Naive thymus-derived CD8-positive, alpha-beta T cell (primary cell): ENCODE measurements at places on chromosomes 4 and X. TPM values are rescaled to one million over a fixed set of nuclear protein-coding genes. Genes with fewer than 3 reads are reported as not detected.

DNA sequence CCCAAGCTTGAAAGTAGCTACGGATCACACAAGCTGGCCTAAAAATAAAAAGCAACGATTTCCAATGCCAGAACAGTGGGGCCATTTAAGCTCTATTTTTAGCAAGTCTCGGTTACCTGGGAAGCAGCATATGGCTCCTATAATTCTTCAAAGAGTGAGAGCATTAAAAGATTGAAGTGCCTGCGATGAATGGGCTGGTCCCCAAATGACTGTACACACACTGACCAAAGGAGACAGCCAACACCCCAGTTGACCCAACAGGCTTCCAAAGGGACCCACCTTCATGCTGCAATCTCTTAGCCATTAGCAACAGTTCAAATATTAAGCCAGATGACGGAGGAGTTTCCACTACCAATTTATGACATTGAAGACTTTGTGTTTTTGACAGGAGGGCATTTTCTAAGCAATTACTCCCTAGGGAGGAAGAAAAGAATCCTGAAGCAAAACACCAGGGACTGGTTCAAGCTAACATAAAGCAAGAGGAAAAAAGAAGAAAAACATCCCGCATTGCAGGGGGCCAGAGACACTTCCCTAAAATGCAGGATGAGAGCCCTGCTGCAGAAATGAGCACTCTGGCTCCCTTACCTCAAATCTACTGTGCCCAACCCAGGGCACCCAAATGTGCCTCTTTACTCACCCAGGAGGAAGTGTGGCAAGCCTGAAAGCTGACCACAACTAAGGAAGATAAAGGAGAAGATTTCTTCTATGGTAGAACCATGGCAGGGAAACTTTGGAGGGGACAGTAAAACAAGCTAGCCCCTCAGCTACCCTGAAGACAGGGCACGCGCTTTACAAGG is 21.6 kb downstream of the SH3KBP1 start:
- H3K4me3 ChIP-seq = peak overlapping the region; percentile 43
- no peak for DNase-seq
- H3K4me1 ChIP-seq = peaks cover 41% of the 10 kb centered on the region
- H3K27me3 ChIP-seq = no peaks in the 10 kb centered on the region
- H3K27ac ChIP-seq = no peak overlapping the region
- no peaks in the 10 kb centered on the region for H3K36me3 ChIP-seq

GRCh38 chr4:26496207-26496783 is 6.0 kb upstream of the CCKAR start:
- H3K27me3 ChIP-seq = peaks cover 16% of the 10 kb centered on the region
- no peaks in the 10 kb centered on the region for H3K36me3 ChIP-seq
- H3K4me1 ChIP-seq = no peaks in the 10 kb centered on the region
- no peak overlapping the region for H3K4me3 ChIP-seq

- no peak for DNase-seq
- no peaks in the 10 kb centered on the region for H3K36me3 ChIP-seq
- H3K4me3 ChIP-seq = no peak overlapping the region
- H3K27me3 ChIP-seq = peaks cover 13% of the 10 kb centered on the region
- no peaks in the 10 kb centered on the region for H3K4me1 ChIP-seq
Observed at GRCh38 chr4:110668463-110669235, 45.8 kb upstream of the PITX2 start.

GRCh38 chrX:140948827-140949226 is 53.6 kb upstream of the SPANXB1 start:
- H3K27ac ChIP-seq = no peak overlapping the region
- no peak overlapping the region for H3K4me3 ChIP-seq
- no peaks in the 10 kb centered on the region for H3K4me1 ChIP-seq
- H3K36me3 ChIP-seq = no peaks in the 10 kb centered on the region
- no peak for DNase-seq

GRCh38 chrX:136447968-136448367 is 39.8 kb upstream of the BRS3 start:
- H3K4me3 ChIP-seq = no peak overlapping the region
- no peaks in the 10 kb centered on the region for H3K36me3 ChIP-seq
- H3K4me1 ChIP-seq = no peaks in the 10 kb centered on the region

DNA sequence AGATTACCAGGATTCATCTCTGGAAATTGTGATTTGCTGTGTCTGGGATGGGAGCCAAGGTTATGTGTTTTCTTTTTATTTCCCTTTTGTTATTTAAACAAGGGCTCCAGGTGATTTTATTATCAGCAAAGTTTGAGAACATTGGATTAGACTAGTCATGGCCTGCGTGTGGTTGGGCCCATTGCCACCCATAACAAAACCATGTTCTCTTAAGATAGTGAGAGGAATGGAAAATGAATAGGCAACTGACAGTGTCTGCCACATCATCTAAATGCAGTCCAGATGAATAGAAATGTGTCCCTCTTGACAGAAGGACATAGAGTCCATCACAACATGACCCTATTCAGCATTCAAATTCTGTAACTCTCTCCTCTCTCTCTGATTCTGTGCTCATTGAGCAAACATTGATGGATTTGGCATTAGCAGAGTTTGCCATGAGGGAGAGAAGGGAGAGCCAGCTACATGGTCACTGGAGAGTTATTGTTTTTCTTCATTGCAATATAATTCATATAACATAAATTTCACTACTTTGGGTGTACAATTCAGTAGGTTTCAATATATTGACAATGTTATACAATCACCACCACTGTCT is 11.7 kb downstream of the XK start:
- no peak for DNase-seq
- no peaks in the 10 kb centered on the region for H3K27me3 ChIP-seq
- H3K27ac ChIP-seq = no peak overlapping the region
- no peak overlapping the region for H3K4me3 ChIP-seq
- H3K36me3 ChIP-seq = no peaks in the 10 kb centered on the region
- H3K4me1 ChIP-seq = no peaks in the 10 kb centered on the region

- peaks cover 22% of the 10 kb centered on the region for H3K36me3 ChIP-seq
- H3K27me3 ChIP-seq = no peaks in the 10 kb centered on the region
- H3K4me1 ChIP-seq = no peaks in the 10 kb centered on the region
- H3K4me3 ChIP-seq = no peak overlapping the region
- H3K27ac ChIP-seq = no peak overlapping the region
Observed at GRCh38 chrX:20147561-20147960, 5.9 kb upstream of the EIF1AX start.

GRCh38 chr4:19194672-19195071 is 1057.0 kb upstream of the SLIT2 start:
- no peaks in the 10 kb centered on the region for H3K4me1 ChIP-seq
- no peak for DNase-seq
- no peaks in the 10 kb centered on the region for H3K27me3 ChIP-seq

GRCh38 chr4:74123065-74123728 is 24.2 kb upstream of the CXCL2 start:
- no peak overlapping the region for H3K4me3 ChIP-seq
- H3K4me1 ChIP-seq = no peaks in the 10 kb centered on the region
- DNase-seq = no peak
- H3K36me3 ChIP-seq = no peaks in the 10 kb centered on the region
- no peak overlapping the region for H3K27ac ChIP-seq
- peaks cover 2% of the 10 kb centered on the region for H3K27me3 ChIP-seq

GRCh38 chr4:176792326-176793059 is at the start of gene VEGFC:
TSS of gene VEGFC (minus strand) at chr4:176792922. CDS start at chr4:176792311, 611 bp downstream.
- no peak for DNase-seq
- peak within 1 kb of the TSS; percentile 65 for H3K4me3 ChIP-seq
- peaks cover 52% of the 10 kb centered on the region for H3K27me3 ChIP-seq
- peaks cover 14% of the 10 kb centered on the region for H3K4me1 ChIP-seq

DNA sequence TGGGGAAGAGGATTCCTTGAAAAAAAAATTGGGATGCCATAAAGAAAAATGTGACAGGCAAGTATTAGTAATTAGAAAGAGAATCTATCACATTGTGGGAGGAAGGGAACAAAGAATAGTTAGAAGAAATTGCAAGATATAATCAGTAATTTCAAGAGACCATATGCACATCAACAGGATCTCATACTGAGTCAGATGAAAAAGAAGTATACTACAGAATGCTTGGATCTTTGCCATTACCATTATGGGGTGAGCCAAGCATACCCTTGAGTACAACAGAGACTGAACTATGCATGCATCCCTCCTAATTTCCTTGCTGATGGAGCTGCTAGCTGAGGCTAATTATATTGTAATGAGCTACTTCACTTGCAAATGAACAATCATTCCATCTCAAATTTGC is 287.6 kb downstream of the PAPSS1 start:
- H3K27me3 ChIP-seq = peaks cover 17% of the 10 kb centered on the region
- H3K36me3 ChIP-seq = no peaks in the 10 kb centered on the region
- no peak overlapping the region for H3K4me3 ChIP-seq
- H3K27ac ChIP-seq = no peak overlapping the region
- no peak for DNase-seq

DNA sequence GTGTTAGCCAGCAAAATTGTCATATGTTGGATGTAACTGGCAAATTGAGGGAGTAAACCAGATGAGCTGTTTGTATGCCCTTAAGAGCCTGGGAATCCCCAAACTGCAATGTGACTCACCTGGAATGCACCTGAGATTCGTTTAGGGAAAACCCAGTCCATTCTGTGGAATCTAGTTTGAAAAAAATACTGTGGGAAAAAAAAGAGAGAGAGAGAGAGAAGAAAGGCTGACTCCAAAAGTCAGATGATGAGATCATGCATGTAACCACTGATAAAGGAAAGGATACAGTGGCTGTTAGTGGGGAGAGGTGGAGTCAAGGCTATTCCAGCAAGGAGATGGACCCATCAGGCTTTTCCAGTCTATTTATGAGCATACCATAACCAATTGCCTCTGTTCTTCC is 48.5 kb downstream of the SLC9A7 start:
- no peak overlapping the region for H3K27ac ChIP-seq
- H3K4me1 ChIP-seq = peaks cover 6% of the 10 kb centered on the region
- no peak overlapping the region for H3K4me3 ChIP-seq
- no peak for DNase-seq

DNA sequence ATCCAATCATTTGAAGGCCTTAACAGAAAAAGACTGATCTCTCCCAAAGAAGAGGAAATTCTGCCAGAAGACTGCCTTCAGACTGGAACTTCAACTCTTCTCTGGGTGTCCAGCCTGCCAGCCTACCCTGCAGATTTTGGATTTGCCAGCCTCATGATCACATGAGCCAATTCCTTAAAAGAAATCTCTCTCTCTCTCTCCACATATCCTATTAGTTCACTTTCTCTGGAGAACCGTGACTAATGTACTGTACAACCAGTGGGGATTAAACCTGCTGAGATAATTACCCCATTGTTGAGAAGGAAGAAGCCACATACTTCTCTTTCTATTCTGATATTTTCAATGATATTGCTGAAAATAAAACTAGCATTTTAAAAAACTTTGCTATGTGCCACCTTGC is 711.3 kb upstream of the AMOT start:
- no peaks in the 10 kb centered on the region for H3K36me3 ChIP-seq
- no peaks in the 10 kb centered on the region for H3K27me3 ChIP-seq
- DNase-seq = no peak
- H3K4me3 ChIP-seq = no peak overlapping the region

- DNase-seq = peak; percentile 20
- H3K27me3 ChIP-seq = no peaks in the 10 kb centered on the region
- H3K27ac ChIP-seq = no peak overlapping the region
- peaks cover 4% of the 10 kb centered on the region for H3K36me3 ChIP-seq
- H3K4me3 ChIP-seq = no peak overlapping the region
Observed at GRCh38 chrX:16695079-16695676, 17.3 kb downstream of the CTPS2 start.

GRCh38 chr4:24249972-24250371 is 334.4 kb downstream of the DHX15 start:
- peaks cover 9% of the 10 kb centered on the region for H3K27me3 ChIP-seq
- H3K4me3 ChIP-seq = no peak overlapping the region
- H3K27ac ChIP-seq = no peak overlapping the region
- no peaks in the 10 kb centered on the region for H3K36me3 ChIP-seq
- H3K4me1 ChIP-seq = no peaks in the 10 kb centered on the region

DNA sequence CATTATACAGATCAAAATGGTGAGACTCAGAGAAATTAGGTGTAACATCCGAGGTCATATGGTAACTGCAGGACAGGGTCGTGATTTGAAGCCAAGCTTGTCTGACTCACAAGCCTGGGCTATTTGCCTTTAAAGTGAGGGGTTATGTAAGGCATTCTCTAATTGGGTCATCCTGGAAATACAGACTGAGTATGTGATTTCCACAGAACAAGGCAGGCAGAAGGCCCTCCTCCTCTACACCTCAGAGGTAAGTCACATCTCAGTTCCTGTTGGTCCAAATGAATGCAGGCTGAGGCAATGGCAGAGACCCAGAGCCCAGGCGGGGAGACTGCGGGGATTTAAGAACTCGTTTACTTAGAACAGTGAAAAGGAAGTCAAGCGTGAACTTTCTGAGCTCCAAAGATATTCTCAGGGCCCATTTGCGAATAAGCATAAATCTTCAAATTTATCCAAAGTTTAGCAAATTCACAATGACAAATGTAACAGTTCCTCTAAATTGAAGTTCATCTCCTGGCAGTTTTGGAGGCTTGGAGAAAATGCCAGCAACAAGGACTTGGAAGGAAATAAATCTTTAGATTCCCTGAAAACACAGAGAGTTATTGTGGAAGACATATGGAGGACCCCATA is 153.3 kb downstream of the LDB2 start:
- peaks cover 20% of the 10 kb centered on the region for H3K27me3 ChIP-seq
- H3K27ac ChIP-seq = no peak overlapping the region
- no peak overlapping the region for H3K4me3 ChIP-seq
- DNase-seq = no peak
- H3K4me1 ChIP-seq = no peaks in the 10 kb centered on the region
- no peaks in the 10 kb centered on the region for H3K36me3 ChIP-seq

GRCh38 chr4:81377191-81377590 is 94.5 kb downstream of the RASGEF1B start:
- DNase-seq = no peak
- H3K27me3 ChIP-seq = peaks cover 23% of the 10 kb centered on the region
- no peak overlapping the region for H3K4me3 ChIP-seq
- no peaks in the 10 kb centered on the region for H3K36me3 ChIP-seq

DNA sequence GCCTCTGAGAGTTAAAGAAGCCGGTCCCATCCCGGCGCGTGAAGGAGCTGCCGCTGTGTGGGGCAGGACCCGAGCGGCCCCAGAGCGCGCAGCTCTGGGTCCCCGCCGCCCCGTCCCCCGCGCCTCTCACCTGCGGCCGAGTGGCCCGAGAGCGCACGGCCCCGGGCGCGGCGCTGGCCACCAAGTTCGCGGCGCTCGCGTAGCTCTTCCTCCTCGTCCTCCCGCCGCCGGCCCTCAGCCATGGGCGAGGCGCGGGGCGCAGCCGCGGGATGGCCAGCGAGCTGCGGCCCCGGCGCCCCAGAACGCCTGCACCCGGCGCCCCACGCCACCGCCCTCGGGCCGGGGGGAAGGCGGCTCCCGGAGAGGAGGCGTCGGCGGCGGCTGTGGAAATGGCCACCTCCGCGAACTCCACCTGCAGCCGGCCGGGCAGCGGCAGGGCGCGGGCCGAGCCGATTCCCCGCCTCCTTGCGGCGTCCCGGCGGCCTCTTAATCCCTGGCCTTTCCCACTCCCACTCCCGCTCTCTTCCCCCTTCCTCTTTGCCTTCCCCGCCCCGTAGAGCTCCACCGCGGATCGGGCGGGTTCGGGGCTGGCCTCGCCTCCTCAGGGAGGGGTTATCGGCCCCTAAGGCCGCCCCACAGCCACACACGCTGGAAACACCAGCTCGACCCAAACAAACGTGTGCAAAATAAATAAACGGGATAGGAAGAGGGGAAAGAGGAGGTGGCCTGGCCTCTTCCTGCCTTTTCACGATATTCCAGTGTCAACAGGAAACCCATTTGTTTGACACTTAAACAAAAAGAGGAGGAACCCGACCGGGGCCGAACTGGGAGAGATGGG is at the start of gene SH3D19:
Gene SH3D19 (minus strand): TSS at position 495 of the 838 bp plus-strand sequence. CDS start 253 bp downstream, at position 242.
- H3K27ac ChIP-seq = no peak within 1 kb of the TSS
- peak within 1 kb of the TSS; percentile 79 for H3K4me3 ChIP-seq
- no peak for DNase-seq
- H3K36me3 ChIP-seq = peaks cover 5% of the 10 kb centered on the region

The NXF2B gene
- not detected for total RNA-seq

The RAB33A gene
- total RNA-seq = 16.7 TPM

The ZNF630 gene
- total RNA-seq = 5.8 TPM

The TBC1D25 gene
- 25.9 TPM for total RNA-seq

The ARSJ gene
- total RNA-seq = 0.11 TPM

The TEX13C gene
- not detected for total RNA-seq

The TMPRSS11E gene
- total RNA-seq = not detected

The VBP1 gene
- total RNA-seq = 30.7 TPM
